OCI-M1 (cell line): ENCODE measurements at places on chromosomes 5 and 9.

DNA sequence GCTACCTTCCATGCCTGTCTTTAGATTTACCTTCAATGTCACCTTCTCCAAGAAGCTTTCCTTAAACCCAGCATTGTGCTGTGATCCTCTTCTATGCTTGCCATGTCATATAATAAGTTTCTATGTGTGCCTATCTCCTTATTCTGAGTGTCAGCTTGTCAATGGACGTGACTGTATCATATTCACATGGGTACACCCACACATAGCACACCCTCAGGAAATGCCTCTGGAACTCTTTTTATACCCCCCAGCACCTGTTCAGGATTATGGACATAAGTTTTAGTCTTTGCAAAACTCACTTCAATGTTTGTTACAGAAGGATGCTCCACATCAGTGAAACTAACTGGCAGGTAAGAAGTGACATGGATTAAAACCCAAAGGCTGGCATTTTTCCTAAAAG lies 7.4 kb downstream of the GAS1 start:
- DNase-seq = no peak

GRCh38 chr9:109487247-109487646 lies 10.9 kb downstream of the PTPN3 start:
- DNase-seq = no peak

DNA sequence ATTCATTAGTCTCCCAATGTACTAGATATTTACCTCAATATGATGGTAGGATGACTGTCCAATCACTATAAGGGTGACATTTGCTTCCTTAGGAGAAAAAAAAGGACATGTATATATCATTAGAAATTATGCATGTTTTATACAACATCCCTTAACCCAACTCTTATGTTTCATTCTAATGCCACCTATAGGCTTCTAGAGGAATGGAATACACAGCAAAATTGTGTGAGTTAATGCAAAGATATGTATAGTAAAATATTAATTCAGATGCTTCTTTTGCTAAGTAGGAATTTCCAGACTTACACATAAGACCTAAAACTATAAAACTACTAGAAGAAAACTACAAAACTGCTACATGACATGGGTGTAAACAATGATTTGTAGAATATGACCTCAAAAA lies 3.5 kb downstream of the PRXL2C start:
- peak; percentile 47 for DNase-seq

DNA sequence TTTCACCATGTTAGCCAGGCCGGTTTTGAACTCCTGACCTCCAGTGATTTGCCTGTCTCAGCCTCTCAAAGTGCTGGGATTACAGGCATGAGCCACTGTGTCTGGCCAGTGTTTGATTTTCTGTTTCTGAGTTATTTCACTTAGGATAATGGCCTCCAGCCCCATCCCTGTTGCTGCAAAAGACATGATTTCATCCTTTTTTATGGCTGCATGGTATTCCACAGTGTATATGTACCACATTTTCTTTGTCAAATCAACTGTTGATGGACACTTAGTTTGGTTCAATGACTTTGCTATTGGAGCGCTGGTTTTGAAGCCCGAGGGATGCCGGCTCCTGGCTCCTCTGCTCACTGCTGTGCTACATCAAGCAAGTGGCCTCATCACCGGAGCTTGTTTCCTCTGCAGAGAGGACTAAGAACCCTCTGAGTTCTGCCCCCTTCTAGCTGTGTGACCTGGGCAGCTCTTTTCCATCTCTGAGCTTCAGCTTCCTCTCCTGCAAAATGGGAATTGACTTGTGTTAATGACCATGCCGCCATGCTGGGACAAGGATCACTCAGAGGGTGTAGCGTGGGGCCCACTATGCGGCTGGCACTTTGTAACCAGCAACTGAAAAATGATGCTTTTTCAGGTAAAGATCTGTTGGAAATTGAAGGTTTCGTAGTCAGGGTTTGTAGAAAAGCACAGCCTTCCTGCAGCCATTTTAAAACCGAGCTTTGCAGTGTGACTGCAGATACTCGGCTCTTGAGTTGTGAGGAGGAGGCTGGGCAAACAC lies 4.6 kb upstream of the NEURL1B start:
- no peak for DNase-seq

DNA sequence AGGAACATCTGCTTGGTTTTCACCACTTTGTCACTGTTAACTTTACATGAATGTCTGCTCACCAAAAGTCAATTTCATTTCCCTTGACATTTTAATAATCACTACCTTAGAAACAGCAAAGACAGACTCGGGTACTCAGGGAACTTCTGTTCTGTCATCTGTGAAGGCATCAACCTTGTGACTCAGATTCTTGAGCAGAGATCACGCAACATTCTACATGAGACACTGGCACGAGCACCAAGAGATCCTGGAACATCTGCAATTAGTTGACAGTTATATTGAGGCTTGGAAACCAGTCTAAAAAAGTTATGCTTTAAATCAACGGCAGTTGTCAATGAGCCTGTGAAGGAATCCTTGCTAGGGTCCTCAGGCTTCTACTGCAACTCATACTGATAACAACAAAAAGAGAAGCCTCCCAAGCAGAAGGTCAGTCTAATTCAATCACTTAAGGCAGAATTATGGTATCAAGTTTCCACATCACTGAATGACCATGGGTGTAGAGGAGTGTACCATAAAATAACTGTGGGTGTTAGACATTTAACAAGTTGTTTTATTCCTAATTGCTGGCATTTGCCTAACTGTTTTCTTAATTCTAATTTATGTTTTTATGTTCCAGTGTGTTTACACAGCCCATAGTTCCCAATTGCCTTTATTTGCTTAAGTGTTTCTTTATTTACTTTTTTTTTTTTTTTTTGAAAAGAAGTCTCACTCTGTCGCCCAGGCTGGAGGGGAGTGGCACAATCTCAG lies 3.3 kb upstream of the PBX3 start:
- no peak for DNase-seq

- DNase-seq = no peak
Observed at GRCh38 chr5:68027519-68027918, 188.0 kb upstream of the PIK3R1 start.

DNA sequence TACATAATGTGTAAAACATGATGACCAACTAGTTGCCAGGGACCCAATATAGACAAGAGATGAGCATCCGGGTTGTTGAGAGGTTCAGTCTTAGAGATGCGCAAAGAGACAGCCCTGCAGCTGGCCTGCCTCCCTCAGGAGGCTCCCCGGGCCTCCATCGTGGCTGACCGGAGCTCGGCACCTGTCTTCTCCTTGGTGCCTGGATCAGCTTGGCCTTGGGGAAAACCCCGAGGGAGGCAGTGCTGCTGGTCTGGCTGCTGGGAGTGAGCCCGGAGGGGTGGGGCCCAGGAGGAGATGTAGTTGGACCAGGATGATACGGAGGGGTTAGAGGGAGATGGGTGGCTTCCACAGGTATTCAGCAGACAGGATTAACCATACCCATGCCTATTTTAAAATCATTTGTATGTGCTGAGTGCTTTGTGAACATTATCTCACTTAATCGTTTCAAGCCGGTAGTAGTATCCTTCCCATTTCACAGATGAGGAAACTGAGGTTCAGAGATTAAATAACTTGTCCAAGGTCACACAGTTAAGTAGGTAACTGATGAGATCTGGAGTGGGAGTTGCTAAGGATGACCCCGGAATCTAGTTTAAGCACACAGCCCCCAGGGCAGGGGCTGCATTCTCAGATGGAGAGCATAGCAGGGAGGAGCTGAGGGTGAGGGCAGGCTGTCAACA lies 173.8 kb downstream of the COL23A1 start:
- DNase-seq = no peak

GRCh38 chr9:24939109-24939850 lies 393.6 kb upstream of the IZUMO3 start:
- no peak for DNase-seq

DNA sequence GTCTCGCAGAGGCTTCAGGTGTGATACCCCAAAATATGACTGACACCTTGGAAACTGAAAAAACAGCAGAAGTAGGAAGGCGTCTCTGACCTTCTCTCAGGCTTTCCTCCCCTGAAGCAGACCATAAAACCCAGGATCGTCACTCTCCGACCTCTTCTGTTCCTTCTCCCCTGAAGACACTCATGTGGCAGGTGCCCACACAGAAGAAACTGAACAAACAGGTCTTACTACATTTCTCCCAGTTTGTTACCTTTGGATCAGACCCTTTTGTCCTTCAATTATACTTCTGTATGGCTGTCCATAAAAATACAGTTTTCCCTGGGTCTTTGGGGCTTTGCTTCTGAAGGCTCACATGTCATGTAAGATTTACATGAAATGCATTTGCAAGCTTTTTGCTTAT lies 10.3 kb upstream of the PRUNE2 start:
- no peak for DNase-seq

DNA sequence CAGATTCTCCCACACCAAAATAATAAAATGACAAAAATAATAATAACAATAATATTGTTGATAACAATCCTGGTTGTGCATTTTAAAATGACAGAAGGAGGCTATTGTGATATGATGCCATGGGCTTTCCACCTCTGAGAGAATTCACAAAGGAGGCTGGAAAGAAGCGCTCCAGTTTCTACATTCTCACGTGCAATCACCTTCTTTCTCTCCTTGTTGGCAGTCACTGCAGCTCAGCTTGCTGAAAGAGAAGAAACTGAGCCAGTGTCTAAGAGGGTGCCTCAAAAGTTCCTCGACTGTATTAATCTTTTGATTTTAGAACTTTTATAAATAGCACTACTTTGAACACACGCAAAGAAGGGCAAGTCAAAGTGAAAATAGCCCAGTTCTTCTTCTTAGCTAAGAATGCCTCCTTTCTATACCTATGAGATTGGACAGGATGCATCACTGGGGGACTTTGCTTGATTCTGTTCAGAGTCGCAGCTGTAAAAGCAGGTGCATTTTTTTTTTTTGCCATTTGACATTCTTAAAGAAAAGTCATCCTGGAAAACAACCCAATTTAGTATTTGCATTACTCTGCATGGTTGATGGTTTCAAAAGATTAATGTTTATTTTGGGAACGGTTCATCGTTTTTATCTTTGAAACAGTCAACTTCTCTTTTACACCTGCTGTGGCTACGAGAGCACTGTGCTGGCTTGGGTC lies 12.4 kb upstream of the SUB1 start:
- DNase-seq = no peak

DNA sequence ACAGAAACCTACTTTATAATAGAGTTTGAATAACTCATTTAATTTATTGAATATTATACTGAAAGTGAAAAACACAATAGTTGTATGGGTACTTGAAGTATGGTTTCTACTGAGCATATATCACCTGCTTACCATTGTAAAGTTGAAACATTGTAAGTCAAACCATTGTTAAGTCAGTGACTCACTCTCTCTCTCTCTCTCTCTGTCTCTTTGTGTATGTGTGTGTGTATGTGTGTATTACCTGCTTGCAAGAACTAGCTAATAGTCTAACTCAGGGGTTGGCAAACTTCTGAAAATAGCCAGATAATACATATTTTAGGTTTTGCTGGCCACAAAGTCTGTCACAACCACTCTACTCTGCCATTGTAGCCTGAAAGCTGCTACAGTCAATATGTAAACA lies 564.3 kb upstream of the ZNF608 start:
- DNase-seq = no peak

GRCh38 chr5:458547-459353 lies 15.8 kb downstream of the EXOC3 start:
- DNase-seq = no peak

DNA sequence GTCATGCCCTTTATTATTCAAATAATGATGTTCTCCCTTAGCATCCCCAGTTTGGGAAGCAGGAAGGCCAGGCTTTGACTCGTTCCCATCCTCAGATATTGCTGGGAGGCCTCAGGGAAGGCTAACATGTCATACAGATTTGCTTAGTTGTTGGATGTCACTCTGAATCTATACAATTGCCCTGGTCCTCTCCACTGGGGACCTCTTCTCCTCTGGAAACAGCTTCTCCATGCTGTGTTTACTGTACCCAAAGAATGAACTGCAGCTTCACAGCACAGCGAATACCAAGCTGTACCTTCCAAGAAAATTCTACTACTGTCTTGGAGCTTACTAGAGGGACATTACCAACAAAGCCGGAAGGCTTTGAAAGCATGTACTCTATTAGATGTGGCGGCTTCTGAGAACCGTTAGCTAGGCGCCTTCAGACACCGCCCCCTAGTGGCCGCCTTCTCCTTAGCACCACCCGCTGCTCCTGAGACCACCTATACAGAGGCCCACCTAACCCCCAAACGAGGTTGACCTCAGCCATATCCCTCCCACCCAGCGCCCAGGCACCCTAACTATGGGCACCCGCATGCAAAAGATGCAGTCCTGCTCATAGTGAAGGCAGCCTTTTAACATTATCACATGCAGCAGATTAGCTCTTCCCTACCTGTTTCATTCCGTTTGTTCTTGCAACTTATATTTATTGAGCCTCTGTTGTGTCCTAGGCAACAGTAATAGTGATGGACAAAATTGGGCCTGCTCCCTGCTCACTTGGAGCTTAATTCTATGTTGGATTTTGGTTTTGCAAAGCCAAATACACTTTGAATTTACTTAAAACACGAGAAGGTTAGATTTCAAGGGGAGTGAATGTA lies 34.9 kb upstream of the FOXI1 start:
- no peak for DNase-seq

GRCh38 chr9:27629425-27629824 lies 56.1 kb upstream of the C9orf72 start:
- DNase-seq = no peak

GRCh38 chr5:115961381-115962238 lies 665 bp upstream of the LVRN start:
- no peak for DNase-seq

DNA sequence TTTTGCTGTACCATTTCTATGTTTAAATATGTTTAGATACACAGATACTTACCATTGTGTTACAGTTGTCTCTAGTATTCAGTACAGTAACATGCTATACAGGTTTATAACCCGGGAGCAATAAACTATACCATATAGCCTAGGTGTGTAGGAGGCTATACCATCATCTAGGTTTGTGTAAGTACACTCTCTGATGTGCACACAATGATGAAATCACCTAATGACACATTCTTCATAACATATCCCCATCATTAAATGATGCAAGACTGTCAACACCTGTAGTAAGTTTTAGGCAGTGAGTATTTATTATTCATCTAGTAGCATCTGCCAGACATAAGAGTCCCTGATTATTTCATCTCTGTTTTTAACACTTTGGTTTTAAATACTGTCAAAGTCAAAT lies 7.3 kb upstream of the DHFR start:
- DNase-seq = no peak
